Colonic mucosa (tissue), 4 donors: ENCODE measurements at places on chromosomes 7 and 10. TPM values are rescaled to one million over a fixed set of nuclear protein-coding genes. Genes with fewer than 3 reads are reported as not detected.

- no peak for DNase-seq
Observed at GRCh38 chr10:82313401-82313800, 438.4 kb downstream of the NRG3 start.

DNA sequence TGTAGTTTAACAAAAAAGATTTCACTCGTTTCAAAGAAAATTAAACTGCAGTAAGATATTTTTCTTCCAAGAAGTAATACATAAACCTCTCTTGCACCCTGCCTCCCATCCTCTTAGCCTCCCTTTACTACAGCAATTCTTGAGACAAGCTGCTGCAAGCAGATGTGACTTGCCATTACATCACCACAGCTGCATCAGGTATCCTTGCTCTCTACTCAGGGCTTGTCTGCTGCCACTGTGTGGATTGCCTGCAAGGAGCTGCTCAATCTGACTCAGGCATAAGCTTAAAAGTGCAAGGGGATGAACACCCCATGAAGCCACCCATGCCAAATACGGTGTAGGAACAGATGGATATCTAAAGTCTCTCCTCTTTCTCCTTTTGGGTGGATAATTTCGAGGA is 609.9 kb downstream of the DNAJB9 start:
- DNase-seq = no peak

DNA sequence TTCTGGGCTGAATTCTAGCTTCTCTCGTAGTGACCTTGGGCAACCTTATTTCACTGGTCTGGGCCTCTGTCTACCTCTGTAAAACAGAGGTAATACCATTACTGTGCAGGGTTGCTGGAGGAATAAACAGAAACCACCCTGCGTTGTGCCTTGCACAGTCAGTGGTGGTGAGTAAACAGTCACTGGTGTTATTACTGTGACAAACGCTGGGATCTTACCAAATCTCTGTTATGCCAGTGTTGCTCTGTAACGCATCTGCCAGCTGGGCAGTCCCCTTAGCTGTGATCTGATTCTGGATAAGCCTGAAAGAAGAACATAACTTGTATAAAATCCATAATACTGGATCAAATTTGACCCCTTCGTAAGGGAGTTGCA is 49.4 kb downstream of the NOD1 start:
- no peak for DNase-seq

DNA sequence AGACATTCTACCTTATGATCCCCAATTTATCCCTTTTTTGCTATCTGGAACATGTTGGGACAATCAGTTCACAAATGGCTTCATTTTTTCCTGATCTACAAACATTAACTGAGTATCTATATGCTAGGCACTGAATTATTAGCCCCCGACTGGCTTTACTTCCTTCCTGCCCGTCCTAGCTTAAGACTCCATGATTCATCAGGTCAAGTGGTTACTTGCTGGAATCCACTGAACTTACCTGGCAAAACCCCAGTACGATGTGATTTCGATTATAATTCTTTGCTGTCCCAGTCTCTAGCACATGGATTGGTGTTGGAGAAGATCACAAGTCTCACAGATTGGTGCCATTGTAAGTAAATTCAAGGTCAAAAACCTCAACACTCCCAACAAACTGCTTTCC is 77.1 kb downstream of the ORC5 start:
- DNase-seq = no peak

GRCh38 chr7:30493228-30493627 is 11.4 kb downstream of the GGCT start:
- DNase-seq = no peak

DNA sequence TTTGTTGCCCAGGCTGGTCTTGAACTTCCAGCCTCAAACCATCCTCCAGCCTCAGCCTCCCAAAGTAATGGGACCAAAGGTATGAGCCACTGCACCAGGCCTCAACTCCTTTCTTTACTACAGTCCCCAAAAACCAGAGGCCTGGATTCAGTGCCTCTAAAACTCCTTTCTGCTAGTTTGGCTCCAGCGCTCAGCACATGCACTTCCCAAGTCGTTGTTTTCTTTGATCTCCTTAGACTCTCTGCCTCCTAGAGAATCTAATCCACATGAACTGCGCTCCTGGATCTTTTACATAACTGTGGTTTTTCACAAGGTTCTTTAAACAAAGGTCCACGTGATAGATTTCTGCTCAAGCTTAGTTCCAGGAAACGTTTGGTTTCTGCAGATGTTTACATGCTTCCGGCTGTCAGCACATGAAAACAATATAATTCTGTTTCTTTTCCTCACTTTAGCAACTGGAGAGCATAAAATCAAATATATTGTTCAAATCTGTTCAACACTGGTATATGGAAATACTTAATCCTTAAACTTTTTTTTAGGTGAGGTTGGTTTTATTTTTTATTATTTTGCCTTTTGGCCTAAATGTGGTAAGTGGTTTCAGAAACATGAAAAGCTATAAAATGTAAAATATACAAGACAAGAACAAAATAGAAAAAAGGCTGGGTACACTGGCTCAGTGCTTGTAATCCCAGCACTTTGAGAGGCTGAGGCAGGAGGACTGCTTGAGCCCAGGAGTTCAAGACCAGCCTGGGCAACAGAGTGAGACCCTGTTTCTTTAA is 270.5 kb upstream of the MKLN1 start:
- peak; percentile 45 for DNase-seq

DNA sequence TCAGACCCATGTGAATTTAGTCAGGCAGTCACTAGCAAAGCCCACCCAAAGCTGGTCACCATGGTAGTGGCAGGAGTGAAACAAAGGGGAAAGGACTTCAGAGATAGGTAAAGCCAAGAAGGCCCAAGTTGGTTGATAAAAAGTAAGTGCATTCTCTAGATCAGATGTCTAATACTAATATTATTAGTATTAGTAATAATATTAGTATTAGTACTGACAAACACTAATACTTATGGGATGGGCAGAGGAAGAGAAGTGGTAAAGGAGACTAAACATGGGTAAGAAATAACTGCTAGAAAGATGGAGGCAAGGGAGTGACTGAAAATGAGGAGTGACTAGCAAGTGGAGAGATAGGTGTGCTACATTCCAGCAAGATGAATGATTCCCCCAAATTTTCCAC is 46.6 kb upstream of the PHYHIPL start:
- no peak for DNase-seq

- DNase-seq = no peak
Observed at GRCh38 chr10:75720157-75720556, 288.7 kb downstream of the LRMDA start.

DNA sequence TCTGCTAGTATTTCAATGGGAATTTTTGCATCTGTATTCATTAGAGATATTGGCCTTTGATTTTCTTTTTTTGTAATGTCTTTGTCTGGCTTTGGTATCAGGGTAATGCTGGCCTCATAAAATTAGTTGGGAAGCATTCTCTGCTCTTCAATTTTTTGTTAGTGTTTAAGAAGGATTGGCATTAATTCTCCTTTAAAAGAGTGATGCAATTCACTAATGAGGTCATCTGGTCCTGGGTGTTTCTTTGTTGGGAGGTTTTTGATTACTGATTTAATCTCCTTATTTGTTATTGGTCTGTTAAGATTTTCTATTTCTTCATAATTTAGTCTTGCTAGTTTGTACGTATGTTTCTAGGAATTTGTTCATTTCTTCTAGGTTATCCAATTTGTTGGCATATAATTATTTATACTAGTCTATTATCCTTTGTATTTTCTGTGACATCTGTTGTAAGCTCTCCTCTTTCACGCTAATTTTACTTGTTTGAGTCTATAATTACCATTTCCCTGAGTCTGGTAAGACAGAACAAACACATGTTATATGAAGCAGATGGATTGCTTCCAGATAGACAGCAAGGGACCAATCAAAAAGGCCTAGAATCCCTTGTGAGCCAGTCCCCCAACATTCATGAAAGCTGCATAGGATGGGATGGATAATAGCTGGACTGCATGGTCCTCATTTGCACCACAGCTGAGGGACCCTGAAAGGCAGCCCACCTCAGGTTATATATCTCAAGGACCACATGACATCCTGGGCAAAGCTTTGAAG is 54.4 kb downstream of the MTPAP start:
- no peak for DNase-seq

DNA sequence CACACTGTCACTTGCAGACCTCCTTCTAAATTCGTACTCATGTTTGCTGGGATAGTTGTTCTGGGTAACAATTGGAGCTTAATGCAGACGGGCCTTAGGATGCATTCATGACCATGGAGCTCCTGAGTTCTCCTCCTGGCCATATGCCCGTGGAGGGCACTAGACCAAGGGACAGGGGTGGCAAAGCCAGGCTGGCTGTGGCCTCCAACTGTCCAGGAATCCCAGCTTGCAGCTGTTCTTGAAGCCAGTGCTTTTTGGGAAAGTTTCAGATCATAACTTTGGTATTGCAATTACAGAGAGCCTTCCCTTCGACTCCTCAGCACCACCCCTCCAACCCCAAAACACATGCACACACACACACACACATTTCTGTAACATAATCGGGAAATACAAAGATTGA is 30.6 kb downstream of the ANTXRL start:
- no peak for DNase-seq

- no peak for DNase-seq
Observed at GRCh38 chr10:3655528-3655927, 129.5 kb downstream of the KLF6 start.

GRCh38 chr7:81482600-81483186 is 287.2 kb downstream of the HGF start:
- no peak for DNase-seq

EPHB6 gene
- total RNA-seq = 1.5 TPM

ANXA7 gene
- 120 TPM for total RNA-seq

LRIT1 gene
- total RNA-seq = not detected

HTR7 gene
- 0.29 TPM for total RNA-seq
